ENCODE measurements at places on chromosomes 5 and 9.
A peak's percentile ranks its signal among the peaks of the same experiment; 100 is the strongest.

DNA sequence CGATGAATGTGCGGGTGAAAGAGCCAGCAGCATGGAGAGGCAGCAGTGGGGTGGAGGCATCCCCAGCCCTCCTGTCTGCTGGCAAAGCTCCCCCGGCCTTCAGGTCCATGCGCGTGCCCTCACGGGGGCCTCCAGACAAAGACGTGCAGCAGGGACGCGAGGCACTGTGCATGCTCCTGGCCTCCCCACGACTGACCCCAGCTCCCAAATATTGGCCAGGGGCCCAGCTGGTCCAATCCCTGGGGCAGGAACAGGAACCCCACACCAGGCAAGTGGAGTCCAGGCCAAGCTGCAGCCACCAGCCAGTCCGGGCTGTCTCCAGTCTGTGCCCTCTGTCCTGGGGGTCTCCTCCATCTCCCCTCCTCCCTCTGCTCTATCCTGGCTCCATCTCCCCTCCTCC, 33.5 kb upstream of the LRRC14B start:
- no peak for DNase-seq

DNA sequence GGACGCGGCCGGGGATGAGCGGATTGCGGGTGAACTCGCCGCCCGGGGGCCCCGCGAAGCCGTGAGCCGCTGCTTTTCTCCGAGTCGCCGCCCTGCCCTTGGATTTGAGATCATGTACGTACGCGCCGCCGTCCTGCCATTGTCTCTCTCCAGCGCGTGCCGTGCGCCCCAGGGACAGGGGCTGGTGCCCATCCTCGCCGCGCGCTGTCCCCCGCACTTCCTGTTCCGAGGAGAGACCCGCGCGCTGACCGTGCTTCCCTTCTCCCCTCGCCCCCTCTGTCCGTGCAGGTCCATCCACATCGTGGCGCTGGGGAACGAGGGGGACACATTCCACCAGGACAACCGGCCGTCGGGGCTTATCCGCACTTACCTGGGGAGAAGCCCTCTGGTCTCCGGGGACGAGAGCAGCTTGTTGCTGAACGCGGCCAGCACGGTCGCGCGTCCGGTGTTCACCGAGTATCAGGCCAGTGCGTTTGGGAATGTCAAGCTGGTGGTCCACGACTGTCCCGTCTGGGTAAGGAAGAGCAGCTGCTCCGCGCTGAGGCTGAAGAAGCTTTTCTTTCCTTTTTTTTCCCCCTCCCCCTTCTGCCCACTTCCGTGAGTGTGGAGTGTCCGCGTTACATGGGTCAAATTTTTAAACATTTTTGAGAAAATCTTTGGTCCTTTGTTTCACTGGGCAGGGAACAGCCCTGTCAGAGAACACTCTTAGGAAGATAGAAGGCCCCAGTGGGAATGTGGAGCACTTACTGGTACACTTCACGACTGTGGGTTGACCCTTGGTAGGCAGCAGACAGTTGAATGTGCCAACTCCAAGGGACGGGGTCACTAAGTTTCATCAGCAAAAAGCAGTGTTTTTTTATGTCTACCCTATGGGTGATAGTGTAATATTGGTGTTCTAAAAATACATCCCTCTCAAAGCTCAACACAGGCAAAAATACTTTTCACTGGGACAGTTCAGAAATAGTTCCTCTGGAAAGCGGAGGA, 727 bp downstream of the RHOBTB3 start:
- DNase-seq, result peak; percentile 63

GRCh38 chr9:136095070-136096058, at the start of gene NACC2:
NACC2 (minus strand) TSS chr9:136095289; CDS start chr9:136050521, 44,768 bp downstream.
- no peak for DNase-seq

GRCh38 chr5:102815540-102816332, 60.6 kb downstream of the PAM start:
- peak; percentile 10 for DNase-seq

GRCh38 chr5:72126796-72127195, 19.5 kb downstream of the MAP1B start:
- DNase-seq, result no peak

- DNase-seq, result no peak
Measured at GRCh38 chr5:179377421-179378115, 32.3 kb upstream of the ADAMTS2 start.

- no peak for DNase-seq
Measured at GRCh38 chr5:51567636-51568035, 184.4 kb downstream of the ISL1 start.

DNA sequence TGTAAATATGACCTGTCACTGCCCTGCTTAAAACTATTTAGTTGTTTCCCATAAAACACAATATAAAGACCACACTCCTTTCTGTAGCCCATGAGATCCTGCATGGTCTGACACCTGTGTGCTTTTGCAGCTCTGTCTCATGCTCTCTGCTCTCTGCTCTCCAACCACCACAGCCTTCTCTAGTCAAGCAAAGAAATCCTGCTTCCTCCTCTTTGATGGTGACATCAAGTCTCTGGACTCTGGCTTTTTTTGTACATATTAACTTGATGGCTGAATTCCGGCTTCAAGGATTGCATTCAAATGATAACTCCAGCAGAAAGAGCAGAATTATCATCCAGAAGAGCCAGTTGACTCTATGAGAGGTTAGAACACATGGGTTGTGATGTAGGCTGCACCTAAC, 58.2 kb downstream of the CHSY3 start:
- DNase-seq, result no peak

GRCh38 chr5:168978015-168978414, 322.9 kb downstream of the SLIT3 start:
- no peak for DNase-seq

DNA sequence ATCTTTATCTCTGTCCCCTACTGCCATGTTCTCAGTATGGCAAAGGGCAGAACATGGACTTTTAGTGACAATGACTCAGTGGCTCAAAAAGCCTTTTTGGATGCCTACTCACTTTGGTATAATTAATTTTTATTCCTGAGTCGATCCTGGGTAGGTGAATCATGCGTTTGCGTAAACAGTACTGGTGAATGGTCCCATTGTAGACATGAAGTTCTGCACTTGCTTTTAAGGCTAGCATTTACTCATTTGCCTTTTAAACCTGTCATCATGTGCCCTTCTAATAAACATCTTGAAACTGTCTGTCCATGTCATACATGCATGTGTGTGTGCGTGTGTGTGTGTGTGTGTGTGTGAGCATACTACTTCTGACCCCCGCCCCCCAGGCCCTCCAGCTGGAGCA, 223.0 kb downstream of the AUH start:
- no peak for DNase-seq

- no peak for DNase-seq
Measured at GRCh38 chr5:151700296-151700695, 13.6 kb upstream of the SPARC start.

- DNase-seq, result no peak
Measured at GRCh38 chr5:116002116-116002906, 30.0 kb upstream of the ARL14EPL start.
